ENCODE measurements at places on chromosomes 11 and 22.

GRCh38 chr11:36162006-36162882 is 127.0 kb downstream of the COMMD9 start:
- no peak for DNase-seq

- no peak for DNase-seq
These were observed 32.6 kb downstream of the CAPN1 start for GRCh38 chr11:65214212-65214845.

DNA sequence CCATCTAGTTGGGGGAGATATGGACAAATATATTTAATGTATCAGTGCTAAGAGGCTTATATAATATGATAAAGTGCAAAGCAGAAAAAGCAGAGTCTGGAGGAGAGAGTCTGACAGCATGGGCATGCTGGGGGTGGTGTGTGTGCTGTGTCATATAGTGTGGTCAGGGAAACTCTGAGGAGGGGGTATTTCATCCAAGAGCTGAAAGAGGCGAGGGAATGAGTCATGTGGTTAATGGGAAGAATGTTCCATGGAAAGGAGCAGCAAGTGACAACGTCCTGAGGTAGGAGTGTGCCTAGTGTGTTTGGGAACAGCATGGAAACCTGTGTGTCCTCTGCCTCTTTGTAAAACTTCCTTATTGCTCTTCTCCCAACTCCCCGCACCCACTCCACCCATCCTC is 38.0 kb downstream of the EIF3F start:
- no peak for DNase-seq

- no peak for DNase-seq
These were observed 680.4 kb downstream of the TBC1D22A start for GRCh38 chr22:47442821-47443220.

DNA sequence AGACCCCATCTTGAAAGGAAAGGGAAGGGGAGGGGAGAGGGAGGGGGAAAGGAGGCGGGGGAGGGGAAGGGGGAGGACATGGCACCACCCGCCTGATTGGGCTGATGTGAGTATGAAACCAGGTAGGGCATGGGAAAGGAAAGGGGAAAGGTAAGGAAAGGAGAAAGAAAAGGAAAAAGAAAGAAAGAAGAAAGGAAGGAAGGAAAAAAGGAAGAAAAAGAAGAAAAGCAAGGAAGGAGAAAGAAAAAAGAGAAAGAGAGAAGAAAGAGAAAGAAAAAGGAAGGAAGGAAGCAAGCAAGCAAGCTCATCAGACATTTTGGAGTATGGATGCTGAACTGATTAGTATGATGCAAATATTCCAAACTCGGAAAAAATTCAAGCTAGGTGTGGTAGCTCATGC is 36.0 kb upstream of the TFIP11 start:
- DNase-seq = no peak

GRCh38 chr11:70721006-70721405 is 322.7 kb downstream of the CTTN start:
- DNase-seq = no peak

DNA sequence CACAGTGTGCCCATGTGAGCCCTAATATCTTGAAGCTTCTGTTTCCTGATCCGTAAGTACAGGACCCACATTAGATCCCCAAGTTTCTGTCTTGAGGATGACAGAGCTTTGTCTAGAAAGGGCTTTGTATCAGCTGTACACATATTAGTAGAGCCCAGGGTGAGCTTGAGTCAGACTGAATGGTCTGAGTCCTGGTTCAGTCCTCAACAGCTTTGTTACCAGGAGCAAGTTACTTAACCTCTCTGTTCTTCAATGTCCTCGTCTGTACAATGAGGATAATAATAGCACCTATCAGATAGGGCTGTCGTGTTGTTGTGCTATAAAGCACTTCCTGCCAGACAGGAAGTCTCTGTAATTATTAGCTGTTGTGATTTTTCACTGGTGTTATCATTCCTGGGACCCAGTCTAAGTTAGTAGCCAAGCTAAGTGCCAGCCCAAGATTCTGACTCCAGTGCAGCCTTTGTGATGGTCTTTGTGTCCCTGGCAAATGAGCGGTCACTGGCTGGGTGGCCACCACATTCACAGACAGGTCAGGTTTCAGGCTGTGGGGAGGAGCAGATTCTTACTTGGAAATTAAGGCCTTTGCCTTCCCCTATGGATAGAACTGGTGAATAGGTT is 6.8 kb downstream of the TOM1 start:
- DNase-seq = no peak

DNA sequence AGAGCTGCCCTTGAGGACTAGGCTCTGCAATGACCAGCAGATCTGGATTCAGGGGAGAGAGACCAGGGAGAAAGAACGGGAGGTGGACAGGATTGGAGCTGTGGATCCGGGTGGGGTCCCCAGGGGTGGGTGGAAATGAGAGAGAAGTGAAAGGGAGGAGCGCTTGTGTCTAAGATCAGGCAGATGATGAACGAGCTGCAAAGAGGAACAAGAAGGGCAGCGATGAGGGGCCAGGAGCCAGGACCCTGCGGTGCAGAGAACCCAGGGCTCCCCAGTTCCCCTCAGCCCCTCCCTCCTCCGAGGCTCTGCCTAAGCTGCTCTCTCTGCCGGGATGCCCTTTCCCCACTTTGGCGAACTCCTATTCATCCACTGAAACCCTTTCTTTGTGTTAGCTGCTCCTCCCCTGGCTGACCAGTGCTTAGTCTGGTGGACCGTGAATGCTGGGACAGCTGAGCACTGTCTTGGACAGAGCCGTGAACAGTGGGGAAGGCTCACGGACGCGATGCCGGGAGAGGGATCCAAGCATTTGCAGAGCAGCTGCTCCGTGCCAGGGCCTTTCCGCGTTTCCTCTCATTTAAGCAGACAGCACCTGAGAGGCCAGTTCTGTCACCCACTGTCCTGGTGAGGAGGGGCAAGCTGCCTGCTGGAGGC is 35.9 kb downstream of the SHISAL1 start:
- no peak for DNase-seq

DNA sequence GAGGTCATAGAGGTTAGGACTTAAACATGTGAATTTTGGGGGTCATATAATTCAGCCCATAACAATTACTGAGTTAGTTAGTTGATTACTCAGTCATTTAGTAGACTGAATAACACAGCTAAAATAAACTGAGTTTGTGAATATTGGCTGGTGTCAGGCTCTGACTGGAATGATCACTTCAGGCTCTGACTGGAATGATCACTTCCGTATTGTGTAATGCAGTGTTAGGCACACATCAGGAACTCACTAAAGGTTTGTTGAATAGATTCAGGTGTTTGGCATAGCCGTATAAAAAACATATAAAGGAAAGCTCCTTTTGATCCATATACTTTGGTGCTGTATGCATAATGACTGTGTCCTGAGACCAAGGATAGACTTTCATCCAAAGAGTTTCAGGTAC is 610.5 kb downstream of the INSC start:
- no peak for DNase-seq

DNA sequence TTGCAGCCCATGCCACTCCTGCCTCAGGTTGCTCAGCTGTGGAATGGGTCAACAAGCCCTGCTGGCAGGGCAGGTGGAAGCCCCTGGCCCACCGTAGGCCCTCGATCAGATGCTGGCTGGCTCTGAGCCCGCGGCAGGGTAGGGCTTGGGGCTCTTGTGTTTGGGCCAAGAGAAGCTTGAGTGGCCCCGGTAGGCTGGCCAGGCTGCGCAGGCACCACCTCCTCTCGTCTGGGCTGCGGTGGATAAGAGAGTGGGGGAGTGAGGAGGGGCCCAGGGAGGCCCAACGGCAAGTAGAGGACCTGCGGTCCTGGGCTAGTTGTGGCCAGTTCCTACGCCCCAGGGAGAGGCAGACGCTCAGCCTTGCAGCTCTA is 115.2 kb downstream of the CEP164 start:
- DNase-seq = no peak

DNA sequence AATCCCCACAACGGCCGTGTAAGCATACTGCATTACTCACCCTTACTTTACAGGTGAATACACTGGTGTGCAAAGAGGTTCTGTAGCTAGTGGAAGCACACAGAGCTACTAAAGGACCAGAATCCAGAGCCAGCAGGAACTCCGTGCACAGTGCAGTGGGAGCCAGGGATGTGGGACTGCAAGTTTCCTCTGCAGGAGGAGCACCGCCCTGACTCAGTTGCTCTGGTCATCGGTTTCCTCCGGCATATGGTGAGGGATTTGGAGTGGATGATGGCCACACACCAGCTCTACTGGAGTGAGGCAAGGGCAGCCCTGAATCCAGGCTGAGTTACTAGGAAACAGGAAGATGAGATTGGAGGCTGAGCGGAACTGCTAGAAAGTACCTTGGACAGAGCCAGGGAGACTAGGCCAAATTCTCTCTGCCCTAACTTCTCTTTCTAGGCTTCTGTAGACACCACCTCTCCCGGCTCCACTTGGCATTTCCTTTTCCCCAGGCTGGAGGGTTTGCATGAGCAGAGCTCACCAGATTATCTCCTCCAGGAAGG is 18.2 kb upstream of the C22orf42 start:
- no peak for DNase-seq

DNA sequence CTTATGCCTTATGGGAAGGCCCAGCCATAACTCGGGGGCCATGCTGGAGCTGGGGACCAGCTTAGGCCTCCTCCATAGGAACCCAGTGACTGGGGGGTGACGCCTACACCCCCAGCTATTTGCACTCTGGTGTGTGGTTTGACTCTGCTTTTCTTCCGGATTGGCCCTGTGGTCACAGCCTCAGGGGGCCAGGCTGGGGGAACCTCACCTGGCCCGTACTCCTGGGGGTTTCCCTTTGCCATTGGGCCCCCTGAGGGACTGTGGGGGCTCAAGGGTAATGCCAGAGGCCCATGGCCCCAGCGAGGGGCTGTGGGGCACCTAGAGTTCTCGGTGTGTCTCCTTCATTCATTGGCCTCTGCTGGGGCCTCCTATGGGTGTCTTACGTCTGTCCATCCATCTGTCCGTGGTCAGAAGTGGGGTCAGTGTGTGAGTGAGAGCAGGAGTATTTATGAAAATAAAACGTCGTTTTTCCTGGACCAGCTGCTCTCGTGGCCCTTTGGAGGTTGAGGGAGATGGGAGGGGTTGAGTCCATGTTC is 6.3 kb upstream of the SH3BP1 start:
- no peak for DNase-seq

- DNase-seq = no peak
These were observed 95.4 kb downstream of the MPPED1 start for GRCh38 chr22:43507235-43507634.

DNA sequence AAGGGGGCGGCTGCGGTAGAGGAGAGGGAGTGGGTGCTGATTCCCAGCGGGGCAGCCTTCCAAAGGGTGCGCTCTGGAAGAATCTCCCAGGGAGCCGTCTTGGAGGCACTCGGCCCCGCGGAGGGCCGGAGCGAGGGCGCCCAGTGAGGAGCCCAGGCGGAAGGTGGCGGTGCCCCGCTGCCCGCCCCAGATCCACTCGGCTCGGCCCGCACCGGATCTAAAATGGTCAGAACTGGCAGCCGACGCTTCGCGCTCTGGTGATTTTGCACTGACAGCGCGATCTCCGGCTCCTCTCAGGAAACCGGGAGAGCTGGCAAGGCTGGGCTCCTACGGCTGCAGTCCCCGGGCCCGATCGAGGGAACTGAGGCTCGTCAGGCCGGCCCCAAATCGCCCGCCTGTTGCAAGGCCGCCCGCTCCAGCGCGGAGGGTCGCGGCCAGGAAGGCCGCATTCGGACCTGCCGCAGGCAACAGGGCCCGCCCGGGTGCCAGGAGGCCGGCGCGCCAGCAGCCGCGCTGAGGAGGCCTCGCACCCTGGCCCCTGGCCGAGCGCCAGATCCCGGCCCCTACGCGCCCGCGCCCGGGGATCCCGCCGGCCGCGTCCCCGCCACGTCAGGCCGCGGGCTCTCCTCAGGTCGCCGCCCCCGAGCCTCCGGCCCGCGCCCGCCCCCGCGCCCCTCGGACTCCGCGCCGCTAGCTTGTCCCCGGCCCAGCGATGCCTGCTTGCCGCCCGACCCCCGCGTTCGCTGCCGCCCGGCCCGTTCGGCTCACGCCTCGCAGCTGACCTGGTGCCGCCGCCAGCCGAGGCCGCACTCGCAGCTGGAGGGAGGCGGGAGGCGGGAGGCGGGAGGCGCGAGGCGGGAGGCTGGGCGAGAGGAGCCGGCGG is at the start of gene KLHL22:
Gene KLHL22 (minus strand): TSS at position 818 of the 883 bp plus-strand sequence. CDS start 6,584 bp downstream, outside the sequence.
- DNase-seq = no peak

GRCh38 chr22:44892243-44892642 is 117.6 kb downstream of the PHF21B start:
- no peak for DNase-seq

DNA sequence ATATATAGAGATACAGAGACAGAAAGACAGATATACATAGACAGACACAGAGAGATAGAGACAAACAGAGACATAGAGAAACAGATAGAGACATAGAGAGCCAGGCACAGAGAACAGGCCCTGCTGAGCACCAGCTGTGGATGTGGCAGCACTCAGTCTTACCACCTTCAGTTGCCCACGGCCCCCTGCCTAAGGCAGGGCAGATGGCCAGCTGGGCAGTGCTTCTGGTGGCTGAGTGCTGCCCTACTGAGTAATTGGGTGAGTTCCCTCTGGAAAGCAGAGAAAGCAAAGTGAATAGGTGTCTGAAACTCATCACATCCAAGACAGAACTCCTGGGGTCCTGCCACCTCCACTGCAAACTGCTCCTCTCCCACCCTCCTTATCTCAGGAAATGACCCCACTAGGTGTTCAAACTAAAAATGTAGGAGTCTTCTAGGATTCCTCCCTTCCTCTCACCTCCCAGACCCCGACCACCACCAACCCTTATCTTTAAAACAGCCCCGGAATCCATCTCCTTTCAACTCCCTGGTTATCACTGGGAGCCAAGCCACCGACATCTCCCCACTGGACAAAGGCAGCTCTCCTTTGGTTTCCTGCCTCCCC is 27.2 kb downstream of the SYN3 start:
- DNase-seq = no peak

DNA sequence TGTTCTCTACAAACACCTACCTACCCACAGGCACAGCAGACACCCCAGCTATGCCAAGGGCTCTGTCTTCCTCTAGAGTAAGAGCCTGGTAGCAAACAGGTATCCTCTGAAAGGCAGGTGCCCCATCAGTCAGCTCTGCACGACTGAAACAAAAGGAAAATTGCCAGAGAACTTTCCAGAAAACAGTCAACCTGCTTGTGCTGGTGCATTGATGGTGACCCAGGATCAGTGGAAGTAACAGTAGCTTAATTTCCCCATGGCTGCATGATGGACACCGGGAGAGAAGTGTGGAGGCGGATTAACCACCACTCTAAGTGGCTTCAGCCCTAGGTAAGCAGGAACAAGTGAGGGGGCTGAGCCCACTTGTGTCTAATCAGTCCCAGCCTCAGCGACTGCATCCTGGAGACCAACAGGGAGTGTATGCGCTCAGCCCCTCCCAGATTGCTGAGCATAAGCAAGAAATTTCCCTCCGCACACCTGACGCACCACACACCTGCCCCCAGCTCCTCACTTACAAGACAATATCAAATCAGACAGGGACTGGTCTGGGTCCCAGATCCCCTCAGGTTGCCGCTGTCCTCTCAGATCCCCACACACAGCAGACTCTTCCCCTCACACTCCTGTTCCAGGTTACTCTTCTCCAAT is 70.7 kb upstream of the IGLL5 start:
- DNase-seq = no peak

GRCh38 chr11:127458561-127458960 is 458.0 kb upstream of the KIRREL3 start:
- no peak for DNase-seq
